ENCODE measurements at places on chromosomes 3 and 15. TPM values are rescaled to one million over a fixed set of nuclear protein-coding genes. Genes with fewer than 3 reads are reported as not detected.

DNA sequence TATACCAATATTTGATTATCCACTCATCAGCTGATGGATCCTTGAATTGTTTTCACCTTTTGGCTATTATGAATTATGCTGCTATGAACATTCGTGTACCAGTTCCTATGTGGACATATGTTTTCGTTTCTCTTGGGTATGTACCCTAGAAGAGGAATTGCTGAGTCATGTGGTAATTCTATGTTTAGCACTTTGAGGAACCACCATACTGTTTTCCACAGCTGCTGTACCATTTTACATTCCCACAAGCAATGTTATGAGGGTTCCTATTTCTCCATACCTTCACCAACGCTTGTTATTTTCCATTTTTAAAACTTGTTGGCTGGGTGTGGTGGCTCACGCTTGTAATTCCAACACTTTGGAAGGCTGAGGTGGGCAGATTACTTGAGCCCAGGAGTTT lies 62.9 kb downstream of the RPLP1 start:
- DNase-seq, result no peak

Gene CELSR3
- total RNA-seq, result 22.3 TPM

DNA sequence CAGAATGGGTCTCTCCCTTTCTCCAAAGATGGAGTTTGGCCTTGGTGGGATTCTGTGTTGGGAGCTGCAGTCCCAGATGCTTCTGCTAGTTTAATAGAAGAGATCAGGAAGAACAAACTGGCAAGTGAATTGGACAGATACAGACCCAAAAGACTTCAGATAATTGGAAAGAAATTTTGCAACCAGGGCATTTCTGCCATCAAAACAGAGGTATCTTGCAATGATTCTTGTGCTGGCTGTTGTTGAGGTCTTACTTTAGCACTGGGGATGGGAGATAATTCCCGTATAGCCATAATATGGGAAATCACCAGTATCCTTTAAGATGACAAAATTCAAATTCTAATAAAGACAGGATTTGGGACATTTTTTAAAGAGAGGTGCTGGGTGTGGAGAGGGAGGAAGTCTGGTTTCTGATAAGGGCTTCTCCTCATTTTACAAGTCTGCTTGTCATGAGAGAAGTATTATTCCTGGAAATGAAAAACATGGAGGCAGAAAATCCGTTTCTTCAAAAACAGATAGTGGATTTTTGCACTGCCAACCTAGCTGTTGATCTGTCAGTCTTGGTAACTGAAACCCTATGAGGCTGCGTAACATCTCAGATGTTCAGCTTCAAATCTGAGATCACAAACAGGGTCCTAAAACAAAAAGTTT lies 40.1 kb downstream of the FNDC3B start:
- DNase-seq, result no peak

DNA sequence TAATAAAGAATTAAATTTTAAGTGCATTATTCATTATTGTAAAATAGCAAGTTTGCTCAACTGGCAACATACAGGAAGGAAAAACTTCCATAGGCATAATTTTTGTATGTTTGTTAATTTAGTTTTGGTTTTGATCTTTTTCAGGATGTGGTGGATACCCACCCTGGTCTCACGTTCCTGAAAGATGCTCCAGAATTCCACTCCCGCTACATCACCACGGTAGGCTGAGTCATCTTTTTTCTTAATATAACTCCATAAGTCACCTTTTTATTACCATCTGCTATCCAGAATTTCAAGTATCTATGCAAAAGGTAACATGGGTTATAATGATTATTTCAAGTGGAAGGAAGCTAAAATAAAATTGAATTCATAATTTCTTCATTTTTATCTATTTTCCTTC lies 104.8 kb downstream of the PPP2R3A start:
- DNase-seq, result no peak

DNA sequence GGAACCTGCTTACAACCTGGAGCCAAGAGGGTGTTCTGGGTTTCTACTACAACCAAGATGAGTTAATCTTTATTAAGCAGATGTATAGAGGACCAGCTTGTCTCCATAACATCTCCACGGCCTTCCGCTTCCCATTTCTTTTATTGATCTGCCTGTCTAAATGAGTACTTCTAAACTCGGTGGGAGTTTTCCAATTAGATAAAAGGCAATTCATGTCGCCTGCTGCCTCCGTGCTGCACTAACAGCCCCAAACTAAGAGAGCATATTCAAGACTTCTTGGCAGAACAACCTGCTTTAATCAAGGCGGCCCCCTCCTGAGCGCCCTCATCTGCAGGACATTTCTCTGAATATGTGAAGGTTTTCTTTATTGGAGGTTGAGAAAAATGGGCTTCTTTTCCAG lies 270.1 kb downstream of the PDCD6IP start:
- no peak for DNase-seq

DNA sequence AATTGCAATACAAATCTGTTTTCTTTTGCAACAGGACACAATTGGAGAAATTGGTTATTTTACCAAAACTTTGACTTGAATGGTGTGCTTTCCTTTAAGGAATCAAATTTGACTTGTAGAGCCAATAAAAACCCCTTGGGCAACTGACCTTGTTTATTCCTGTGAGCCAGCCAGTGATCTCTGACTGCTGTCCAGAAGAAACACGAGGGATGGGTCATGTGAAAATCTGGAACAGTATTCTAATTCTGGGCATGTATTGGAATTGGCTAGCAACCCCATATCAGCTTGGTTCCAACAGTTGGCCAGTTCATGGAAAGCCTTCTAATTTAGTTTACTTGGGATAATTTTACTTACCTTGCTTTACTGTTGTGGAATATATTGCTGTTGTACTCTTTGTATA lies 19.1 kb upstream of the HHATL start:
- DNase-seq, result no peak

DNA sequence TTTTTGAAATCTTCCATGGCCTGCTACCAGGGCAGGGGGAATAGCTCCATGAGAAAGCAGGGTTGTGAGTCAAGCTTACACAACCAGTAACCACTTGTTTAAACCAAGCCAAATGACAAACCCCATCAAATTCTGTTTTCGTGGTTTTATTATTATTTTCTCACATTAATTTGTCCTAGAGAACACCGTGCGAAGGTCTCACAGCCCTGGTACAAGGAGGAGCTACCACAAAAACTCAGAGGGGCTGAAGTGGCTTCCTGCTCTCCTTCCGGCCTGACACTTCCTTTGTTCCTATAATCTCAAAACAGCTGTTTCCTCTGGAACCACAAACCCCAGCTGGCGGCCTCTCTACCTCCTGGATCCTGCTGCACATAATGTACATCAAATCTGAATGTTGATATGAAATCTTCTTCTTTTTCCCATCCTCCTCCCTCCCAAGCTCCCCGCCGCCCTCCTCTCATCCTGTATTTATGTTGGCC lies 375.9 kb downstream of the MCTP2 start:
- no peak for DNase-seq

DNA sequence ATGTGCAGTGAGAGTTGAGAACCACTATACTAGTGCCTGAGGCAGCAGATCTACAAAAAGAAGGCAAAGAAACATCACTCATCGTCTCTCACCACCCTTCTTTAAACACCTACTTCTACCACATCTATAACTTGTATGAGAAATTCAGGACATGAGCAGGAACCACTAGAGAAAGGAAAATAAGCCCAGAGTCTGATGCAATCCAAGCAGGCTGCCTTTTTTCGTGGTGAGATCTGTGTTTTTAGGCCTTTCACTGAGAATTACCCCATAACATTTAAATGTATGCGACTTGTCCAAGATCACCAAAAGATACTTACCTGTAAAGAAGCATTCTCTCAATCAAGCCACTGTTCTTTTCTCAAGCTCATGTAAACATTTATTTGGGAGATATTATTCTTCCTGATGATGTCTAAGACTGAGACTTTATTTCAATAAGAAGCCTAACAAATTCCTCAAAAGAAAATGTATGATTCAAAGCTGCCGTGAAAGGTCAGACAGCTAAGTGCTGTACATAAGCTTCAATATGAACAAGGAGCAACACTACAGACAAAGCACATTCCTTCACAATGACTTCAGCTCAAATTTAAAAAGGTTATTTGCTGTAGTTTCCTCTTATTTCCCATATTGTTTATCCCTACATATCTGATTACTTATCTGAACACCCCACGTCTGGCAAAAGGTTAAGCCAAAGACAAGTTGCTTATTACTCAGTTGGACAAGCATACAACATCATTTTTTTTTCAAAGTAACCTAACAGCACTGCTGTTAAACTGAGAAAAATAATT lies 16.5 kb downstream of the SPICE1 start:
- no peak for DNase-seq

Measured in neural progenitor cell (in vitro differentiated cells).